ENCODE measurements at places on chromosomes 13 and 19.

DNA sequence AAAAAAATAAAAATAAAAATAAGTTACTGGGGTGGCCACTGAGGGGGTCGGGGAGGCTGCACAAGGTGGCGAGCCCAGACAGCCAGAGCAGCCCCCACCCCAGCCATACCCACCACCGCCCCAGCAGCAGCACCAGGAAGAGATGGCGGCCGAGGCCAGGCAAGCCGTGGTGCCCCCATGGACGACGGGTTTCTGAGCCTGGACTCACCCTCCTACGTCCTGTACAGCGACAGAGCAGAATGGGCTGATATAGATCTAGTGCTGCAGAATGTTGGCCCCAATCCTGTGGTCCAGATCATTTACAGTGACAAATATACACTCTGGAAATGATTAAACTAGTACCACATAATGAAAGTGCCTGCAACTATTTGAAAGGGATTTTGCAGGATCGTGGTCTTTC, 71.6 kb upstream of the ZDHHC20 start:
- DNase-seq: no peak

GRCh38 chr13:39350461-39350881, 252.5 kb downstream of the LHFPL6 start:
- no peak for DNase-seq

DNA sequence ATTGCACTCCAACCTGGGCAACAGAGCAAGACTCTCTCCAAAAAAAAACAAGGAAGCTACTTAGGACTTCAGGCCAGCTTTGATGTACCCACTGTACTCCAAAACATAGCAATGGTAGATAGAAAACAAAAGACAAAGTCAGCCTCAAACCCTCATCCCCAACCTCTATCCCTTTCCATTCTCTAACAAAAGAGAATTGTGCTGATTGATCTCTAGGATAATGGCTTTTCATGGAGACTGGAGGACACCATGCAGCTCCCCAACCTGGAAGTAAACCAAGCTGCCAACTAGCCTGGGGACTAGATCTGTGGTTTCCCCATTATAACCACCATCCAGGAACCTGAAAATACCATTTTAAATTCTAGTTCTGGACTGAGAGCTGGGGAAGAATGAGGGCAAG, 4.3 kb upstream of the ZDHHC20 start:
- no peak for DNase-seq

- DNase-seq: no peak
Observed at GRCh38 chr19:30778061-30778460, 405.9 kb downstream of the ZNF536 start.

DNA sequence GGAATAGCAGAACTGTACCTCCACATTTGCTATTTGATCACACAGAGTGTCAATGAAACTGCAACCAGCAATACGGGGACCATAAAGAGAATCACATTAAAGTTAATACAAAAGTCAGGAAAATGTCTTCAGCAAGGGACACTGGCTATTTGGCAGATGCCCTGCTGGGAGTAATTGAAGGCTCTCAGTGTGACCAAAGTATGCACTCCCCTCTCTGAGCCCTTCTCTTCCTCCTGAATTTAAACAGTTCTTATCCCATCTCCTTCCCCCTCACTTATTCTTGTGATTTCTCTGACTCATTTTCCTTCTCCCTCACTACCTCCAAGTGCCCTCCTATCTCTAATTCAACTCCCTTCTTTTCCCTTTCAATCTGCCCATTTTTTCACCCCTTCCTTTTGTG, 117.7 kb downstream of the ENOX1 start:
- DNase-seq: no peak

GRCh38 chr13:113912596-113912995, 48.7 kb upstream of the GAS6 start:
- peak; percentile 80 for DNase-seq

GRCh38 chr19:37691881-37692504, 27.6 kb downstream of the ZNF607 start:
- no peak for DNase-seq

DNA sequence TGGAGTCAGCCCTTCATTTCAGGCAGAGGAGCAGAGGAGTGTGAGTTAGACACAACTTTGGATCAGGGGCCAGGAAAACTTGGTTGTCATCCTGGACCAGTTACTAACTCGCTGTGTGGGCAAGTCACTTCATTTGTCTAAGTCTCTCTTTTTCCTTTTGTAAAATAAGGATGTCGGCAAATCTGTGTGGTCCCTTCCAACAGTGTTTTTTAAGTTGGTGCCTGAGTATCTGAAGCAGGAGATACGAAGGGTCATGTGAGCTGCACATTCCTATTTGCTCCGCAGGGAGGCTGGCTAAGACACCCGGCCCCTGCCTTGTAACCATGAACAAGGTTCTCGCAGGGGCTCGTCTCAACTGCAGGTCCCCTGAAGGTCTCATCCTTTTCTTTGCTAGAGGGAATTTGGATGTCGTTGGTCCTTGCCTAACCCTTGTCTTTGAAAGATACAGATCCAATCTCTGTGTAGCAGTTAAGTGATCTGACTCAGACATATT, 64.3 kb downstream of the LRCH1 start:
- no peak for DNase-seq

GRCh38 chr13:50927701-50928100, 18.1 kb downstream of the RNASEH2B start:
- DNase-seq: peak; percentile 35

All from MV-4-11 (cell line).